Dorsolateral prefrontal cortex (tissue), 122 donors: ENCODE measurements at places on chromosomes 16 and 17.

DNA sequence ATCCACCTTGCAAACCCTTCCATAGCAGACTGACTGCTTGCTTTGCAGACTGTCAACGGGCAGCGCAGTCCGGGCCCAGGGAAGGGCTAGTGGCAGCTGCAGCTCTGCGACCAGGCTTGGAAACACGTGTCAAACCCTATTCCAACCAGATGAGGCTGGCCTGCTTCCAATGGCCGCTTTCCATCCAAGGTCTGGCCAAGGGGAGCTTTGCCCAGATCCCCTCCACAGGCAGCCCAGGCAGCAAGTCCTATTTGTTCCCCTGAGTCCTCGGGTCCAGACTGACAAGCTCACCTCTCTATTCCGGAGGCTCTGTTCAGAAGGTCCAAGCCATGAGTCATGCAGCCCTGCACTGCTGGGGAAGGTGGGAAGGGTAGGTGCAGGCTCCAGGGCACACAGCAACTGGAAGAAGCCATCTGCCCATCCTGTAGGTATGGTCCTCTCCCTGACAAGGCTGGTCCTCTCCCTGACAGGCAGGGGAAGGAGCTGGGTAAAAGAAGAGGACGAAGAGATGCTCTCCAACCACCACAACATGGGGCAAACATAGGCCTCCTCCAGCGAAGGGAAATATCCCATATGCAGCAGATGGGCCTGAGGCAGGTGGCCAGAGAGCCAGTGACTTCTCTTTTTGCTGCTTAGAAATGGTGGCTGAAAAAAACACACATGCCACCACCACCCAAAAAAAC lies 22.6 kb upstream of the AXIN2 start:
- DNase-seq, result peak; percentile 49

DNA sequence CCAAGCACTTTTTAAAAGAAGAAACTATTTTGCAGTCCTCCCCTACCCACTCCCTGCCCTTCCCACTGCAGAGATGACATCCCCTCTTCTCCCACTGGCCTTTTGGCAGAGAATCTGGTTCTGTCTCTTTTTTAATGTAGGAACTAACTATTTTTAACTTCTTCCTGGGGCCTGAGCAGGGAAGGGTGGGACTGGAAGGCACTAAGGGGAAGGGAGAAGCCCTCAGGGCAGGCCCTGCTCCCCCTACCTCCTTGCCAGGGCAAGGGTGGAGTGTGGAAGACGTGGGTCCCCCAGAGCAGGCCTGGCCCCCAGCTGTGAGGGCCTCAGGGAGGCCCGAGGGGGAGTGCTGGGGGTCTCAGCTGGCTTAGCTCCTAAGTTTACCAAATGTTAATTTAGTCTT lies 19.5 kb downstream of the UNC13D start:
- DNase-seq, result no peak

- no peak for DNase-seq
Observed at GRCh38 chr17:32307658-32308057, 34.3 kb downstream of the C17orf75 start.

DNA sequence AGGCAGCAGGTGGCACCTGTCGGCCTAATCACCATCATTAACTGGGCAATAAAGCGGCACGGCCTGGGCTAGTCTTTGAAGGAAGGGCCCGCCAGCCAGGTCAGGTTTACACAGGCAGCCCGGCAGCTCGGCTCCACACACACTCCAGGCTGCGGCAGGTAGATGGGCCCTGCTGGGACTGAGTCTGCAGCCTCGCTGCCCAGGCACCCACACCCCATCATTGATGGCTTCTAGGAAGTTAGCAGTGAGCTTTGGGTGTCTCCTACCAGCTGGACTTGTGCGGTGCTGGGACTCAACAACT lies 6.8 kb upstream of the FOXN1 start:
- no peak for DNase-seq

- no peak for DNase-seq
Observed at GRCh38 chr16:68292425-68292824, 18.3 kb downstream of the SLC7A6OS start.

DNA sequence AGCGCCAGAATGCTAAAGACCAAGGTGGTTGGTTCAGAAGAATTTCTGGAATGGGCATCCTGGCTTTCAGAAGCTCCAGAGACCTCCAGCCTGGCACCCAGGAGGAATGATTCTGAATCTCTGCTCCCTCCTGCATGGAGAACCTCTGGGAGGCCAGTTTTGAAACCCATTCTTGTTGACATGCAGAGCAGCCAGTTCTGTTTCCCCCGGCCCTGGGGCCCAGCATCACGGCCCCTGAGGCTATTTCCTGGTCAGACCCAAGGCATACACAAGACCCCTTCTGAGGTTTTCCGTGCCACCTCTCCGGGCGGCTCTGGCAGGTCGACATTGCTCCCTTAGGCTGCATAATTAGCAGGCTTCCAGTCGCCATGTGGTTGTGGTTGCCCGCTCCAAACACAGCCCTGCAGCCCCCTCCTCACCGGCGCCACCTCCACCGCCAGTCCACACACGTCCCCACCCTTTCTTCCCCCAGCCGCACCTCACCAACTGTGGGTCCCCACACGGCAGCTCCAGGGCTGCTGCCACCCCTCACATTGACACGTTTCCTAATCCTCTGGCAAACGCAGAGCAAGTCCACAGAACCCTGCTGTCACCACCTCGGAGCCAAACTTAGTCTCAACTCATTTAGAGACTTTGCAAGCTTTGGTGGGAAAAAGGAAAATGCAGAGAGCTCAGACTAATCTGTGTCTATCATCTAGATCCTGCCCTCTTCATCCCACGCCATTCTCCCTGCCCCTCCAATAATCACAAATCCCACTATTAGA lies 367.1 kb downstream of the SOX9 start:
- DNase-seq, result no peak

DNA sequence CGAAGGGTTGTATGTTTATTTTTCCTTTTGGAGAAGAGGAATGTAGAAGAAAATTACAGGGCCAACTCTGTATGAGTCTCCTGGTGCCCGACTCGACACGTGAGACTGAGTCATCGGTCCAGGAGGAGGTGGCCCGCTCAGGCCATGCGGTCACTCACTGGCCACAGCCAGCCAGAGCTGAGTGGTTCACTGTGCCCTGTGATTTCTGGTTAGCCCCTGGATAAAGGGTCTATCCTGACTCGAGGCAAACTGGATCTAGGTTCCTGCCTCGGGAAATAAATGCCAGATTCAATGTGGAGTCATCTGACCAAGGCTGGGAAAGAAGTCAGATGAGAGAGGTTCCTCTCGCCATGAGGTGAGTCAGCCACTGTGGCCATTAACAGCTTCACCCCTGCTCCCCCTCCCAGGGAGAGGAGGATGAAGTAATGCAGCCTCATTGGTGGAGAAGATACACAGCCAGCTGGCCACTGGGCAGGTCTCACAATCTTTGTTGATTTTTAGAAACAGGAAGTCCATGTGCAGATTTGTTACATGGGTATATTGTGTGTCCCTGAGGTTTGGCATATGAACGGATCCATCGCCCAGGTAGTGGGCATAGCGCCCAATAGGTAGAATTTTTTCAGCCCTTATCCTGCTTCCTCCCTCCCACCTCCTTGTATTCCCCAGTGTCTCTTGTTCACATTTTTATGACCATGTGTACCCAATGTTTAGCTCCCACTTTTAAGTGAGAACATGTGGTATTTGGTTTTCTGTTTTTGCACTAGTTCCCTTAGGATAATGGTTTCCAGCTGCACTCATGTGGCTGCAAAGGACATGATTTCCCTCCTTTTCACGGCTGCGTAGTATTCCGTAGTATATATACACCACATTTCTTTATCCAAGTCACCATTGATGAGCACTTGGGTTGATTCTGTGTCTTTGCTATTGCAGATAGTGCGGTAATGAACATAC lies 21.7 kb upstream of the USP36 start:
- peak; percentile 44 for DNase-seq

GRCh38 chr17:45895304-45895968 lies 1.1 kb downstream of the MAPT start:
- DNase-seq, result peak; percentile 32
